CD4-positive, alpha-beta T cell treated with Interleukin-4 for 1 hour (primary cell): ENCODE measurements at places on chromosomes 11 and 22.

GRCh38 chr22:30556388-30556787, 9.8 kb upstream of the SEC14L6 start:
- no peak for DNase-seq

DNA sequence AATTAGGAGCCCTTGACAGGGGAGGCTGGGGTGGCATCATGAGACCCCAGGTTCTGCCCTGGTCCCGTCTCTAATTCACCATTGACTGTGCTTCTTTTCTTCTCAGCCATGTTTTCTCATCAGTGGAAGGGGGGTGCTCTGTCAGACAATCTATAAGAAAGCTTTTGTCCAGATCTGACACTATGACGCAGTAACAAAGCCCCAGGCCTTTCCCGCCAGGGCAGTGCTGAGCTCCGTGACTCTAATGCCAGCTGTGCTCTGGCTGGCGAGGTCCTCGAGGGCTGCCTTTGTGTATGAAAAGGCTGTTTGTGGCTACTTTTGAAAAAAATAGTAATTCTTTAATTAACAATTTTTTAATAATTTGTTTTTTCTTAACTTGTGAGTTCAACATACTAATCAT, 3.2 kb downstream of the CD6 start:
- no peak for DNase-seq

DNA sequence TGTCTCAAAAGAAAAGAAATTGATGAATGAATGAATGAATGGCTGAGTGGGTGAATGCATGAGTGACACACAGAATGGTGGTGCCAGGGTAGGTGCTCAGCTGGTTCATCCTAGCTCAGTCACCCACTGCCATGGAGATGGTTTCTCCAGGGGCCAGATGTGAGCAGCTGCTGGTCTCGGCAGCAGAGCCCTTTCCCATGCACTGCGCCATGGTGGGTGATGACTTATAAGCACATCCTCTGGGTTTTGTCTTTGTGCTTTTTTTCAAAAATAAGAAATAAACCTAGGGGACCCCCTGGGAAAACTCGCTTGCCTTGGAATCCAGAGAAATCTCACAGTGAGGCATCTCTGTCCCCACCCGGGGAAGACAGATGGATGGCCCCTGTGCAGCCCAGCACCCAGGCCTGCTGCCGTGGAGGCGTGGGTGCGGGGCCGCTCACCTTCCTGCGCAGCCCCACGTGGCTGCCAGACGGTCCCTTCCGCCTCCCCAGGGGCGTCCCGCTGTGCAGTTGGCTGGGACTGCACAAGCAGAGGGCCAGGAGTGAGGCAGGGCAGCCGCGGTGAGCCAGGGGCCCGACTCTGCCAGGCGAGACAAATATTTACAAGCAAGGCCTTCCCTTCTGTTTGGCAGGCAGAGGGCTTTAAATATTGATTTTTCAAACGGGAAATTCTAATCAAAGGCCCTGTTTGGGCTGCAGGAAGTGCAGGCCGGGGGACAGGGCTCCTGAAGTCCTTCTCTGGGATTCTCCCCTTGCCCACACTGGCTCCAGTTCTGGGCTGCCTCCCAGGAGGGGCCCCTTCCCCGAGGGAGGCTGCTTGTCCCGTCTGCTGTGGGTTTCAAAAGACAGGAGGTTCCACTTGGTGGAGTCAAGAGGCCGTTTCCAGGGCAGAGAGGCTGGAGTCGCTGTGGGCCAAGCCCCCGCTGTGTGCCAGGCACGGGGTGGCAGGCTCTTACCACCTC, 24.3 kb downstream of the MPPED1 start:
- no peak for DNase-seq

DNA sequence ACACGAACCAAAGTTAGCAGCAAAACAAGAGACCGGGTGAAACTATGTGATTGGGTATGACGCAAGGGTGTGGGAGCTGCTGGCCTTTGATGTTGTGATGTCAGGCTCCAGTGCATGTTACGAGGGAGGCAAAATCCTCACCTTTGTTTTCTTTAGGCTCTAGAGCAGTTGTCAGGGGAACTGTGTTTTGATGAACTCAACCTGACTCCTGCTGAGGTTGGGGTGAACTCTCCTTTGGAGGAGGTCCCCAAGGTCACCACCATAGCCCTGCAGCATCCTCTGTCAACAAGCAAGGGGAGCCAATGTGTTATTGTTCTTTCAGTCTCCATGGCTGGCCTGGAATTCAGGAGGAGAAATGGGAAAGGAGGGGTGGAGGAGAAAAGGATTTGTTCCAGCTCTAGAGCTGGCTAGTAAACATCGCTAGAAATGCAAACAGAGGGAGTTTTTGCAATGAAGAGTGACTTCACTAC, 33.8 kb downstream of the RASSF10 start:
- DNase-seq = no peak

GRCh38 chr11:87037450-87038234, at the start of gene TMEM135:
TMEM135 (plus strand) TSS chr11:87037934; CDS start chr11:87038046, 112 bp downstream.
- DNase-seq = peak; percentile 91

DNA sequence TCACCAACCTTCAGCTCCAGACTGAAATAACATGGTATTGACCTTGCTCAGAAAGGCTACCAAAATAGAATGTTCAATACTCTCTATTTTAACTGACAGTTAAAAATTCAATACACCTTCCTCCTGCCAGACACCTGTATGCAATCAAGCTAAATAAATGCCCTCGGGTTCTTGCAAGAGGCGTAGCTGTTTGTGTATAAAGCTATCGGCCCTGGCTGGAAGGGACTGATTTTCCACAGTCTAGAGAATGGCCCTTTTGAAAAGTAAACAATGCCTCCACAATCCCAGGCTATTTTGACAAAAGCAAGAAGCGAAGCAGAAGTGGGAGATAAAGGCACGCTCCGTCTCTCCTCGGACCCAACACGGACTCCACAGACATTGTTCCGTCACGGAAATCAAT, 791.2 kb downstream of the BRD1 start:
- DNase-seq = no peak

GRCh38 chr11:1759151-1759850, 4.4 kb downstream of the CTSD start:
- DNase-seq = no peak
